ENCODE measurements at places on chromosomes 5 and 9. TPM values are rescaled to one million over a fixed set of nuclear protein-coding genes. Genes with fewer than 3 reads are reported as not detected.

- DNase-seq, result no peak
Measured at GRCh38 chr9:102534031-102534430, 461.1 kb upstream of the CYLC2 start.

Gene PCDHB12
- 2.5 TPM for total RNA-seq

DNA sequence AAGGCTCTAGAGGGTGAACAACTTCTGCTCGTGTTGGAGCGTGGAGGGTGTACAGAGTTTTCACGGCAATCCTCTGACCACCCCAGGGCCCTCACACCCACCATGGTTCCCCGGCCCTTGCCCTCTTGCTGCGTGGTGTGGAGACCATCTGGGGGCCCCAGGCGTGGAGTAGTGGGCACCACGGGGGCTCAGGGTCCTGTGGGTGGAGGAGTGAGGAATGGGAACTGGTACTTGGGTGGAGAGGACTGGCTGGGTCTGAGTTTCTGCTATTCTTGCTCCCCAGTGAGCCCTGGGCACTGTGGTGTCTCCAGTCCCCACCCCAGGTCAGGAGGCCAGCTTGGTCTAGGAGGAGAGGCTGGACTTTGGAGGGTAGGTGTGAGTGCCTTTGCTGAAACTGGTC is 21.9 kb upstream of the TRIM52 start:
- DNase-seq, result peak; percentile 72

GRCh38 chr5:53276825-53277224 is 167.3 kb upstream of the MOCS2 start:
- DNase-seq, result no peak

Gene LCN15
- not detected for total RNA-seq

Gene IL4
- total RNA-seq, result not detected

Gene ITGA2
- total RNA-seq, result 18.4 TPM

Gene SHOC1
- 0.25 TPM for total RNA-seq

- no peak for DNase-seq
Measured at GRCh38 chr9:6864102-6864501, 106.3 kb downstream of the KDM4C start.

- no peak for DNase-seq
Measured at GRCh38 chr5:128252196-128252595, 168.6 kb downstream of the SLC12A2 start.

Gene COL23A1
- total RNA-seq, result 3.7 TPM

GRCh38 chr5:114857941-114858551 is 311.7 kb downstream of the TRIM36 start:
- DNase-seq, result no peak

Gene PCDHB2
- 3.4 TPM for total RNA-seq

DNA sequence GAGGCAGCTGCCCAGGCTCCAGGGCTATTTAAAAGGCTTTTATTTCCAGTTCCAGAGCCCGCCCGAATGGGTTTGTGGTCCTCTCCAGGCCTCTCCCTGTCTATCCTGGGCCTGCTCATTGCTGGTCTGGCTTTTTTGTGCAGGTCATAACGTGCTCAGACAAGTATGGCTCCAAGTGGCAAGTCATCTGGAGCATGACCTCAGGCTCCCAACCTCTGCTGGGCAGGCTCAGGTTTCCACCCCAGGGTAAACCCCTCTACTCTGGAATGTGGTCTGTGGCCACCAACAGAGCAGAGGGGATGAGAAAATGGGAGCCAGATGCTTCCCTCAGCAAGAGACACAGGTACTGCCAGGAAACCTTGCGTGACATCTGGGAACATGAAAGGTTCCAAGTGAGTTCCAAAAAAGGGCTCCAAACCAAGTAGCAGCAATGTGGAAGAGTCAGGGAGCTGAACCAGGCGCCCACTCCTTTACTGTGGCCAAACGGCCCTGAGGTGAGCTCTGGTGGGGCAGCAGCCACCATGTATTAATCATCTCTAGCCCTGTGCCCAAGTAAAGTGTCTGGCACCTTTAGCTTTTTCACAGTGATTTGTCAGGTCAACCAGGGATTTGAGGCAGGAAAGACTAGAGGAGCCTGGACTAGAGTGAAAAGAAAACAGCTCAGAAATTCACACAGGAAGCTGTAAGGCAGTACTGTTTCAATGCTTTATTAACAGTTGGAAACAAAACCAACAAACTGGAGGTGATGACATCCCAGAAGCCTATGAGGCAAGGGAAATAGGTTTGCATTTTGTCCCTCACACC is 25.7 kb downstream of the PCDHGC5 start:
- DNase-seq, result no peak

GRCh38 chr5:170711300-170711699 is 72.2 kb upstream of the GABRP start:
- DNase-seq, result no peak

Gene ZNF366
- total RNA-seq, result 3.2 TPM

Gene DDX4
- total RNA-seq, result not detected

GRCh38 chr5:171907725-171908343 is 98.6 kb downstream of the FBXW11 start:
- no peak for DNase-seq

DNA sequence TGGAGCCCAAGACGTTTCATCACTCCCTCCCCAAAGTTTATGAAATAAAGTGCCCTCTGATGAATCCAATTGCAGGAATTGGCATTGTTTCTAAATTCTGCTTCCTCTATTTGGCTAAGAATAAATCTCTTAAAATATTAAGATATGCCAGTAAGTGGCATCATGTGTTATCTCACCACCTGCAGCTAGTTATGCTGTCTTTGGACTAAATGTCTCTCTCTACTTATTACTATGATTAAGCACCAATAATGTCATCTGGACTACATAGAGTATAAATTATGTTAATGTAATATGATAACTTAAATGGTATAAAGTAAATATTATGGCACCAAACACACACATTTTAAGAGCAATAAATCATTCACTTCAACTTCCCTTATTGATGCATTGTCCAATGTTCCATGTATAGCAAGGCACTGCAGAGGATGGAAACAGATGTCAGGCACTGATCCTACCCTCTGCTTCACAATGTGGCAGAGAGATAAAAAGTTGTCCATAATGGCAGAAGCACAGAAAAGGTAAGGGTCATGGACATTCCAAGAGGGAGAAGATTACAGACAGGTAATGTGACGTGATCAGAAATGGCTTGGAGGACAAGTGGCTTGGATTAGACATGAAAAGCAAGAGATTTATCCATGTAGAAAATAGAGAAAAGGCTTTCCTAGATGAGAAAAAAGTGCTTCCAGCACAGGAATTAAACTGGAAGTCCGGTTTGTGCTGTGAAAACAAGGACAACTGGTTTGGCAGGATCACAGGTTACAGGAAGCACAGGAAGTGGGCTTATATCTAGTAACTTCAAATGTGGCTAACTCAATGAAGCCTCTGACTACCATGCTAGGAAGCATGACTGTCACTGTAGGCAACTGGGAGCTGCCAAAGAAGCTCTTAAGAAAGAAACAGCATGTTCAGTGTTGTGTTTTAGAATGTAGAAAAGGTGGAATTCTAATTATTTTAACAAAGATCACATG is 26.7 kb downstream of the MARCHF11 start:
- no peak for DNase-seq

Gene GHR
- total RNA-seq, result 16.7 TPM

Gene SLC45A2
- total RNA-seq, result not detected

Gene SHLD3
- total RNA-seq, result 2.0 TPM
